ENCODE measurements at places on chromosomes 2 and 18.

DNA sequence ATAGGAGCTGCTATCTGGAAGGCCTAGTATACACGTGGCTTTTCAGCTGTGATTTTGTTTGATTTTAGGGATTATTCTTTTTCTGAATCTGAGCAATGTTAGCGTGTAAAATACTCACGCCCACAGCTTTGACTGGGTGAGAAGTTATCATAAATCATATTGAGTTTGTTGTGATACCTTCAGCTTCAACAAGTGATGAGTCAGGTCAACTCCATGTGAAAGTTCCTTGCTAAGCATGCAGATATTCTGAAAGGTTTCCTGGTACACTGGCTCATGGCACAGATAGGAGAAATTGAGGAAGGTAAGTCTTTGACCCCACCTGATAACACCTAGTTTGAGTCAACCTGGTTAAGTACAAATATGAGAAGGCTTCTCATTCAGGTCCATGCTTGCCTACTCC lies at the start of gene GKN1:
Gene GKN1 (plus strand): TSS at position 386 of the 400 bp plus-strand sequence. CDS start 42 bp downstream, outside the sequence.
- DNase-seq: no peak

GRCh38 chr2:161788175-161788574 lies 164.0 kb downstream of the SLC4A10 start:
- DNase-seq: no peak

GRCh38 chr2:68807821-68808266 lies 63.4 kb downstream of the BMP10 start:
- DNase-seq: no peak

- peak; percentile 13 for DNase-seq
These were observed 505.4 kb downstream of the PLCL1 start for GRCh38 chr2:198309673-198310280.

GRCh38 chr2:231707625-231707926 lies 749 bp upstream of the PTMA start:
- DNase-seq: peak; percentile 37

GRCh38 chr2:70670626-70671025 lies 97.4 kb downstream of the ADD2 start:
- no peak for DNase-seq

DNA sequence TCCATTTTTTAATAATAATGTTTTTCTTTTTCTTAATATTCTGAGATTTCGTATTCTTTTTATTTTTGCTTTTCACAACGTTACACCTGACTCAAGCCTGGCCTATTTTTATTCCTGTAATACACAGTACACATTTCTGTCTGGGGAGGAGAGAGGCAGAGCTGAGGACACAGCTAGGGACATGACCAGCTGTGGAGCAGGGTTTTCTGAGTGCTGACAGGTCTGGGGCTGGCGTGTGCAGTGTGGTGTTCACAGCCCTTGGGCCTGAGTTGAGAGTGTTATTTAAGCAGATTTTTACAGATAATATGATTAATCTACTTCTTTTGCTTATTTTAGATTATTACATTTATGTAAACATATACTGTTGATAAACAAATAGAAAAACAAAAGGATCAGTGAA lies 55.9 kb downstream of the ZAP70 start:
- no peak for DNase-seq

DNA sequence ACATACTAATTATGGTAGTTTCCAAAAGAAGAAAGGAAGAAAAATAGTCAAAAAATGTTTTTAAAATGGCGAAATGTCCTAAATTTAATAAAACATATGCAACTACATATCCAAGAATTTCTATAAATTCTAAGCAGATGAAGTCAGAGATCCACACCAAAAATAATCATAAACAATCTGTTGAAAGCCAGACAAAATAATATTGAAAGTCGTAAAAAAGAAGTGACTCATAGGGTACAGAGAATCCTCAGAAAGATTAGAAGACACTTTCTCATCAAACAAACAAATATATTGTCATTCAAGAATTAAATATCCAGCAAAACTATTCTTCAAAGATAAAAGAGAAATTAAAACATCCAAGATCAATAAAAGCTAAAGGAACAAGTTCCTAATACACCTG lies 281.4 kb upstream of the ZNF804A start:
- DNase-seq: no peak

GRCh38 chr2:223538920-223539440 lies 63.2 kb downstream of the SCG2 start:
- DNase-seq: no peak

- DNase-seq: no peak
These were observed 510.3 kb downstream of the PLCL1 start for GRCh38 chr2:198314559-198315153.

DNA sequence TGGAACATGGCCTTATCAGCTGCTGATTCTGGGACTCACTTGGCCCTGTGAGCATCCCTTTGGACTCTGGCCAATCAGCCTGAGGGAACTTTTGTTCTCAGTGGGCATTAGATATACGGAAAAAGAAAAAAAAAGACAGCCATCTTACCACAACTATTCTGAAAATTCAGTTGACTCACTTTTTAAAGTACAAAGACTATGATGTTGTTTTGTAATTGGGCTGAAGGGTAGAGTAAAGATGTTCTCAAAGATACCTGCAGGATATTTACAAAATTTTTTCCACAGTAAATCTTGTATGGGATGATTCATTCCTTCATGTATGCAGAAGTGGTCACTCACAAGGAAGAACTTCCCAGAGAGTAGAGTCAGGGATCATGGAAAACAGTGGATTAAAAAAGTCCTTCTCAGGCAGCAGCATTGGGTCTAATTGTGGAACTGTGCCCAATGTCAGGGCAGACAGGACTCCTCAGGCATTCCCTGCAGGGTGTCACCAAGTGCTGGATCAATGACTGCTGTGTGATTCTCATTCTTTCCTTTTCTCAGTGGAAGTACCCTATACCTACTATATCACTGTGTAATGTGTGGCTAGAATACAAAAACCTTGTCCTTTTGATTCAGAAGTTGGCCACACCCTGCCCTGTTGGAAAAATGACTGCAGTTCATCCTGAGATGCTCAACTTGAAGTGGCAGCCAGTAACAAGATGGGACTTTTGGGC lies 35.4 kb downstream of the SULT1C4 start:
- DNase-seq: no peak

GRCh38 chr2:233973786-233974185 lies 56.6 kb downstream of the TRPM8 start:
- no peak for DNase-seq

DNA sequence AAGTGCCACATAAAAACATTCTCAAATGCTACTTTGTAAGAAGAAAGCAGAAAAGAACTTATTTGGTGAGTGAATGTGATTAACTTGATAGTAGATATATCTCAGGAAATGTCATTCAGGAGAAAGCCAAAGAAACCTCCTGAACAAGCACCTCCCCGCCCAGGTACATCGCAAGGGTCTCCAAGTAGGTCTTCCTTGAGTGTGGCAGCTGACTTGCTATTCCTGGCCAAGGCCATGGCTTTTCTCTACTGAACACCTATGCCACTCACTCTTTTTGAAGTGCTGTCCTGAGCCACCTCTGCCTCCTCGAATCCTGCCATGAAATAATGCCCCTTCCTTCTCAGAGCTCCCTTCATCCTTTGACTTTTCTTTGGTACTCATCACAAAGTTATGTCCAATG lies 54.0 kb downstream of the NDUFA10 start:
- DNase-seq: no peak

- no peak for DNase-seq
These were observed 58.6 kb downstream of the ADCYAP1 start for GRCh38 chr18:963276-963675.

GRCh38 chr2:59196491-59196890 lies 955.4 kb upstream of the FANCL start:
- DNase-seq: no peak

DNA sequence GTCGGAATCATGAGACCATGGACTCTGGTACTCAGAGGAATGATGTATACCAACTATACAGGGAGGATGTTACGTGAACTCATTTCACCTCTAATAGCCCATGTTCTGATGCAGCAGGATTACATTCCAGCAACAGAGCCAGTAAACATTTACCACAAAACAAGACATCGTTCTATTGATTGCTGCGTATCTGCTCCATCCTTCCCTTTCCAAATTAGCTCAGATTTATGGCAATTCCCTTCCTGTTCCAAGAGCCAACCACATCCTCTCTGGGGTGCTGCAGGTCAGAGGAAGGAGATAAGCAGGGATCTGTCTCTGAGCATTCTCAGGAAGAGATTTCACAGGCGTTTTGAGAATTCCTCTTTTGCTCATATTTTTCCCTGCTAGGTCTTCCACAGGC lies 98.3 kb downstream of the KLF7 start:
- DNase-seq: no peak
